CD4-positive, alpha-beta T cell treated with Interleukin-12 subunit alpha and Interleukin-12 subunit beta, for 1 hour (primary cell): ENCODE measurements at places on chromosomes 16 and 17.

DNA sequence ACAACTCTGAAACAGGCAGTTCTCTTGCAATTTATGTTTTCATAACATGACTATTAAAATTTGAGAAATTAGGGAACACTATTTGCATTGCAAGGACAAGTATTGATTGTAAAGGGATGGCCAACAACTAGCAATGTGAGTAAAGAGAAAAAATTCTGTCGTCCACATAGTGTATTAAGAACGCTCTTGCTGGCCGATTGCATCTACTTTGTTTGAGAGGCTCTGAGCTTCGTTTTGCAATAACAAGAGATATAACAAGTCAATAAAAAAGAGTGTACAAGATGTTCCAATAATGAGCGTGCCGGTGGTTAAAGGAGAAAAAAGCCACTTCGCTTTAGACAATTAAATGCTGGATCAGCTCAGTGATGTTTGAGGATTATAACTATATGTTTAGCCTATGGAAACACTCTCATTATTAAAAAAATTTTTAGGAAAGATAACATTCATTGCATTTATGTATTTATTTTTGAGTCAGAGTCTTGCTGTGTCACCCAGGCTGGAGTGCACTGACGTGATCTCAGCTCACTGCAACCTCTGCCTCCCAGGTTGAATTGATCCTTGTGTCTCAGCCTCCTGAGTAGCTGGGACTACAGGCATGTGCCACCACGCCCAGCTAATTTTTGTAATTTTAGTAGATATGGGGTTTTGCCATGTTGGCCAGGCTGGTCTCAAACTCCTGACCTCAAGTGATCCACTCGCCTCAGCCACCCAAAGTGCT, 19.2 kb upstream of the TOM1L1 start:
- no peak for DNase-seq

DNA sequence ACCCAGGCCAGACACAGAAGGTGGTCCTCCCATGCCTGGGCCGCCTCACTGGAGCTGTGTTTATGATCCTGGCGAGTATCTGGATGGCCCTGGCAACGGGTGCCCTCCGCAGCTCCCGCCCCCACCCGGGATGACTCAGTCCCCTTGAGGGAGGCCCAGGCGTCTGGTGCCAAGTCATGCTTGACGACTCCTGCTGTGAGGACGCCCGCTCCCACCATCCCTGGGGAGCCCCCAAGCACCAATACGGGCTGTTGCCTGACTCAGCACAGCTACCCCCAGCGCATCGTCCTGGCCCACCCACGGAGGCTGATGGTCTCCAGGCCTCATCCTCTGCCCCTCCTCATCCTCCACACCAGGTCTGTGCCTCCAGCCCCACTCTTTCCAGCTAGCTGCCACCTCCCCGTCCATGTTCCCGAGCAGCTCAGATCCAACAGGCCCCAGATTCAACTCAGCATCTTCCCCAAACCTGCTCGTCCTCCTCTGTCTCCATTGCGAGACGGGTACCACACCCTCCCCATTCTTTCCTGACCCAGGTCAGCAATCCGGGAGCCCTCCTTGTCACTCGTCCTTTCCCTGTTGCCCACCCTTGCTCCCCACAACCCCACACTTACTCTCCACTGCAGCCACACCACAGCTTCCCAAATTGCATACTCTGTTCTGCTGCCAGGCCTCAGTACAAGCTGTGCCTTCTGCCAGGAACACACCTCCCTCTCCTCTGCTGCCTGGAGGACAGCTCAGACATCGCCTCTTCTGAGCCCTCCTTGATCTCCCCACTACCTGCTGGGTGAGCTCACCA, 2.6 kb downstream of the CAMKK1 start:
- DNase-seq: no peak

GRCh38 chr17:41486809-41487530, 2.7 kb downstream of the KRT36 start:
- DNase-seq: peak; percentile 9

- no peak for DNase-seq
Observed at GRCh38 chr16:10828851-10829366, 10.3 kb upstream of the TVP23A start.

- DNase-seq: no peak
Observed at GRCh38 chr16:85910854-85911247, 11.9 kb downstream of the IRF8 start.

- peak; percentile 81 for DNase-seq
Observed at GRCh38 chr17:3796110-3796821, 4.7 kb downstream of the ITGAE start.

DNA sequence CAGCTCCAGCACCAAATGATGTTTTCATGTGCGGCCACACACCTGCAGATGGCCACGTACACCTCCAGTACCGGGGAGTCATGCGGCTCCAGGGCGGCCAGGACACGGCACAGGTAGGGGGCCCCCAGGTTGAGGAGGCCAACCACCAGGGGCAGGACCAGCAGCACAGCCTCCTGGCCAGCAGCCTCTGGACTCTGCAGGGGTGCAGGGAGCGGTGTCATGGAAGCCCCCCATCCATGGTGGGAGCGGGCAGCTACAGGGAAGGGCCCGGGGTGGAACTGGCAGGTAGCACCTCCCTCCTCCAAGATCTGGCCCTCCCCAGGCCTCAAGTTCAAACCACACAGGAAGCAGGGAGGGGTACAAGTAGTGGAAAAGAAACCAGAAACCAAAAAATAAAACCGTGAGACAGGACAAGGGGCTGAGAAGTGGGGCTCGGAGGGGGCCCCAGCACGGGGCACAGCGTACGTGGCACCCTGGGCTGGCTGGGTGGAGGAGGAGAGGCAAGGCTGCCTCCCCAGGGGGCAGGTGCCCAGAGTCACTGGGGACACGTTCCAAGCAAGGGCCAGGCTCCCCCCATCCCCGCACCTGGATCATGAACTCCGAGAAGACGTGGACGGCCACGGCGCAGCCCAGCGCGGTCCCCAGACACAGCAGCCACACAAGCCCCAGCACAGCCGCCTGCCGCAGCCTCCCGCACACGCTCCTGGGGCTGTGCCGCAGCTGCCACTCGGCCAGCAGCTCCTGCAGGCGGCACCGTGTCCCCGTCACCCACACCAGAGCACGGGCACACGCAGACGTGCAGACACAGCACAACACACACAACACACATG, 7.4 kb downstream of the TMC6 start:
- DNase-seq: peak; percentile 75

DNA sequence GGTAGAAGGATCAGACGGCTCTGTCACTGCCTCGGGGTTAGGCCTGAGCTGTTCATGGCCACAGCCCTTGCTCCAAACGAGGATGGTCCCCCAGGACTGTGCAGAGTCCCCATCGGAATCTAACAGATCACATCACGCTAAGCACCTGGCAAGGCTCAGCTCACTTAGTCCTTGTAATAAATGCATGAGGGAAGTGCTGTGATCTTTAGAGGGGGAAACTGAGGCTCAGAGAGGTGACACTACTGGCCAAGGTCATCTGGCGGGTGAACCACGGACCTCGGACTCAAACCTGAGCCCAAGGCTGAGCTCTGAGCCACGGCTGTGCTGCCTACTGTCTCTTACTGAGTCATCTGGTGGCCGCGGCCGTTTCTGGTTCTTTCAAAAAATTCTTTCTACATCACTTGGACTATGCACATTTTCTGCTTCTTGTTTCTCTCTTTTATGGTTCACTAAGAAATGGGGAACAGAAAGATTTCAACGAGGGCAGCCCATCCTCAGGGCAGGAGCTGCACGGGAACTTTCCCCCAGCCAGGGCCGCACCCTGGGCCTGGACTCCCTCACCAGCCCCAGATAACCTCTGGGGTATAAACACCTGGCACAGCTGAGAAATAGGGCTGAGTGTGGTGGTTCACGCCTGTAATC, 55.6 kb downstream of the COTL1 start:
- no peak for DNase-seq

DNA sequence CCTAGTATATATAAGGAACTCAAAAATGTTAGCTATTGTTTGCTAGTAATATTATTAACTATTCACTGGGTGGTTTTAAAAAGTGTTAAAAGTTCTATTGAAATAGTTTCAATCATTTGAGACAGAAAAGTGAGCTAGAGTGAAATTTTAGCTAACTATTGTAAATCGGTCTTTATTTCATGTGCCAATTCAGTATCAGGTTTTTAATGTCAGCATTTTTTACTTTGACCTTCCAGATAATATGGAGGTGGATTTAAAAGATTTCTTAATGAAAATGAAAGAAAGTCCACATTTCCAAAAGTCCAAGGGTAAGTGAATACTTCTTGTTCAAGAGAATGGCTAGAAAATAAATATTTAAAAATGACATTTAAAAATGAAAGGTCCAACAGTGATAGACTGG, 90.9 kb downstream of the EFCAB13 start:
- no peak for DNase-seq

DNA sequence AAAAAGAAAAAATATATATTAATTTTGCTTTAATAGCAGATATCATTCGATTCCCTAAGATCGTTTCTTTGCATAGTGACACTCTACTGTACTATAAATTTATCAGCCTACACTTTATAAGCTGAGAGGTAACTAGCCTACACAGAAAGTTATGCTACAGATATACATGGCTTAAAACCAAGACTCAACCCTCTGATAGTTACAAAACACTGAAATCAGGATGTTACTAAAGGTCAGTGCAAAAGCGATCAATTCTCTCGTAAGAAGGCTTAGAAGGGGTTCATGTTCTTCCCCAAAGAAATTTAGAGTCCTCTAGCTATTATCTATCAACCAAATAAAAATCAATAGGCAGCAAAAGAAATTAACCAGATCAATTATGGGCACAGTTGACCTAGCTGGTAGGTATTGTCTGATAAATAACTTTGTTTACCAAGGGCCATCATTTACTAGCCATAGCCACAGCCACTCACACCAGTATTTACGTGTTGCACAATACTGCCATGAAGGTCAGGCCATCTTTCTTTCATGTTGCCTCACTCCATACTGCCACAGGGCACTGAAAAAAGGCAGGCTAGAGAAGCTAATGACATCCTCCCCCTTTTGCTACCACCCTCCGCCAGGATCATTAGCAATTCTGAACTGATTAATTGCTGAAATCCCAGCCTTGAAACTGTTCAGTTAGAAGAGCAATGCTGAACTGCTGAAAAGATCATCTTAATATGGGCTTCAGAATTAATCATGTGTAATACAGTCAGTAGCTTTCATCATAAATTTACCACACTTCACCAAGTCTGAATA, 43.7 kb downstream of the RND2 start:
- DNase-seq: no peak

DNA sequence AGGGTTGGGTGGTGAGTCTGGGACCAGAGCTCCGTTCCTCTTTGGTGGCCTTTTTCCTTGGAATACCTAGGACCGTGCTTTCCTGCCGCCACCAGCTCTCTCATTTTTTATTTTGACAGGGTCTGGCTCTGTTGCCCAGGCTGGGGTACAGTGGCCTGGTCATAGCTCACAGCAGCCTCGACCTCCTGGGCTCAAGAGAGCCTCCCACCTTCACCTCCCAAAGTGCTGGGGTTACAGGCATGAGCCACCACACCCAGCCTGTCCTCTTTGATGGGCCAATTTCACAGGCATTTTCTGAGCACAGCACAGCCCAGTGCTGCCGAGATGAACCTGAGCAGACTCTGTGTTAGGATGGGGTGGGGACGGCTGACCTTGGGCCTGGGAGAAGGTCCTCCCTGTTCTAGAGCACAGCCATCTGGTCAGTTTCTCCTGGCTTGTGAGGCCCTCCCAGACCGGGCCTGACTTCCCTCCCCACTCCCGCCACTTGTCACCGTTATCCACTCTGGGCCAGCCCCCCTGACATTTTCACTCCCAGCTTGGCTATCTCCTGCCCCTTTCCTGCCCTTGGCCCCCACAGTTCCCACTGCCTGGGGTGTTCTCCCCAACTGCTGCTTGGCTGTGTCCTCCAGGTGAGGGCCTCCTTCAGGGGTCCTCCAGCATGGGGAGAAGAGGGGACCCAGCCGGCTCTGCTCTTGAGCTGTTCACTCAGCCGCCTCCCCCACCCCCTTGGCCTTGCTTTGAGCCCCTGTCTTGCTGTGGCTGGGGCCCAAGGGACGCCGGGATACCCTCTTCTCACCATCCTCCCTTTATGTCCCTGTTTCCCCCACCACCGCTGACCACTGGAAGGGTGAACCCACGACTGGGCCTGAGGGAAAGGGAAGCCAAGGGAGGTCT, 5.0 kb downstream of the ADCY7 start:
- no peak for DNase-seq

- no peak for DNase-seq
Observed at GRCh38 chr16:59469266-59469665, 735.1 kb upstream of the GOT2 start.

DNA sequence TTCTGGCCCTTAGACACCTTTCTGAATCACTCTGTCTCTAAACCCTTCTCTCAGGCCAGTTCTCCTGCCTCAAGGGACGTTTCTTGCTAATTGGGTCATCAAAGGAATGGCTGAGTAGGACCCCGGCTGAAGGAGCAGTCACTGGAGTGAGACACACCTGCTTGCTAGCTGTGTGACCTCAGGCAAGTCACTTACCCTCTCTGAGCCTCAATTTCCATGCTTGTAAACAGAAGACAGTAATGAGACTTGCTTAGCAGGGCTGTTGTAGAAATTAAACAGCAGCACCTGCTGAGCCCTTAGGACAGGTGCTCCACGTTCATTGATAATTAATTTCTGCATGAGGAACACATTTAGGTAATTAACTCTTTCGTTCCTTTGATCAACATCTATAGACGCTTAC, 6.8 kb downstream of the CIBAR2 start:
- DNase-seq: no peak

GRCh38 chr17:50367401-50367800, 5.6 kb downstream of the MRPL27 start:
- DNase-seq: no peak

GRCh38 chr16:11264155-11264832, 4.8 kb downstream of the TNP2 start:
- DNase-seq: no peak

DNA sequence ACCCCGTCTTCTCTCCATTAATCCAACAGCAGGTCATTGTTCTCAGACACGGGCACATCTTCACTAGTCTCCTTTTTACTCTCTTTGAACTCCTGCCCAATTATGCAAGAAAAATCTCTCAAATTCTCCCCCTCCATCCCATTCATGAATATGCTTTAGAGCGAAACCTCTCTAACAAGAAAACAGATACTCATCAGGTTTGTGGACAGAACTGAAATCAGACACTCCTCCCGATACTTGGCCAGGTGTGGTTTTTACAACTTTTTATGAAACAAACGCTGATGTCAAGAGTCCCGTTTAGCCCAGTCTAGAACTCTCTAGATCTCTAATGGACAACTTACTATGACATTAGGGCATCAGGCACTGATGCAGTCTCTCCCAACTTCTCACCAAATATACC, 40.9 kb downstream of the PIK3R5 start:
- no peak for DNase-seq

- no peak for DNase-seq
Observed at GRCh38 chr16:82882982-82883835, 256.4 kb downstream of the CDH13 start.

DNA sequence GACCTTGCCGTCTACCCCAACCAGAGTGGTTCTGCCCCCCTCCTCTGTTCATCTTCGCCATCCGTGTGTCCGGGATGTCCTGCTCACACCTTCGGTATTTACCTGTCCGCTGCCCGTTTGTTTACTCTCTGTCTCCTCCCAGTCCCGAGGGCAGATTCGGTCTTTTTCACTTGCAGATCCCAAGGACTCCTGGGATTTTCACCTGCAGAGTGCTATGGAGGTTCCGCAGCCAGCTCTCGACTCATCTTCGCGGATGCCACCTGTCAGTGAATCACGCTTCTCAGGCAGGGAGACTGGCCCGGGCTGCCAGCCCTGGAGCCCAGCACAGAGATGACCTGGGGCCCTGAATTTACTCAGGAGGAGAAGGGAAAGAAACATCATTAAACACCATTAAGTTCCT, 8.1 kb downstream of the CRISPLD2 start:
- DNase-seq: no peak

GRCh38 chr17:1431631-1432104, 24.4 kb downstream of the CRK start:
- DNase-seq: no peak

GRCh38 chr17:77914385-77915254, 43.9 kb upstream of the TNRC6C start:
- peak; percentile 14 for DNase-seq
